ENCODE measurements at places on chromosomes 7 and 10. TPM values are rescaled to one million over a fixed set of nuclear protein-coding genes. Genes with fewer than 3 reads are reported as not detected.

The KIN gene
- 7.0 TPM for total RNA-seq

The CCDC3 gene
- 4.7 TPM for total RNA-seq

The MYO1G gene
- 0.13 TPM for total RNA-seq

The POP7 gene
- 29.5 TPM for total RNA-seq

The FBXL13 gene
- 0.16 TPM for total RNA-seq

The ACTL6B gene
- total RNA-seq: not detected

The PSD gene
- total RNA-seq: 6.8 TPM

The SH2D4B gene
- not detected for total RNA-seq

The GDF2 gene
- not detected for total RNA-seq

The SHLD2 gene
- 19.4 TPM for total RNA-seq

The HOXA3 gene
- 8.1 TPM for total RNA-seq

The ST8SIA6 gene
- total RNA-seq: 0.88 TPM

The PRRT4 gene
- total RNA-seq: 0.16 TPM

The IL2RA gene
- total RNA-seq: not detected

The FAM25A gene
- not detected for total RNA-seq

The LRRC18 gene
- not detected for total RNA-seq

The CYP3A5 gene
- total RNA-seq: 0.24 TPM

The ADAM8 gene
- total RNA-seq: 4.5 TPM

The SYNPO2L gene
- total RNA-seq: 0.08 TPM

The OGDHL gene
- 0.13 TPM for total RNA-seq
